ENCODE measurements at places on chromosomes 6 and 20.

GRCh38 chr6:113825781-113826180 is 31.4 kb upstream of the MARCKS start:
- no peak for DNase-seq

- no peak for DNase-seq
These were observed 104.2 kb upstream of the TIAM2 start for GRCh38 chr6:154890874-154891273.

DNA sequence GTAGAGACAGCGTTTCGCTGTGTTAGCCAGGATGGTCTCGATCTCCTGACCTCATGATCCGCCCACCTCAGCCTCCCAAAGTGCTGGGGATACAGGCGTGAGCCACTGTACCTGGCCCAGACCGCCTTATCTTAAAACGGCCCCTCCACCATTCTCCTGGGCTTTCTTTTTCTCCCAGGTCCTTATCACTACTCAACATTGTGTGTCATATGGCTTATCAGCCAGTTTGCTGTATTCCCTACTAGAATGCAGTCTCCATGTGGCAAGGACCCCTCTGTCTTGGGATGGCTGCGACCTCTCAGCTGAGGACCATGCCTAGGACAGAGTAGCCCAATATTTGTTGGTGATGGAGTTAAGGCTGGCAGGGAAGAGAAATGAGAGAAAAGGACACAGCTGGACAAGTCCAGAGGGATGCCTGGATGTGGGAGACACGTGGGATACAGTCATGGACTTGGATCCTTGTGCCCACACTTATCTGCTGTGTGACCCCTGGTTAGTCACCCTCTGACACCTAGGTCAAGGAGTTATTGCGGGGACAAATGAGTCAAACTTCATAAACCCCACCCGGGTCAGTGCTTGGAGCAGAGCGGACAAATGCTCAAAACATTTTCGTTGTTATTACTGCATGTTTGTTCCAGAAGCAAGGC is 24.0 kb downstream of the ADA start:
- DNase-seq, result no peak

- no peak for DNase-seq
These were observed 22.2 kb upstream of the PNPLA1 start for GRCh38 chr6:36247693-36248092.

DNA sequence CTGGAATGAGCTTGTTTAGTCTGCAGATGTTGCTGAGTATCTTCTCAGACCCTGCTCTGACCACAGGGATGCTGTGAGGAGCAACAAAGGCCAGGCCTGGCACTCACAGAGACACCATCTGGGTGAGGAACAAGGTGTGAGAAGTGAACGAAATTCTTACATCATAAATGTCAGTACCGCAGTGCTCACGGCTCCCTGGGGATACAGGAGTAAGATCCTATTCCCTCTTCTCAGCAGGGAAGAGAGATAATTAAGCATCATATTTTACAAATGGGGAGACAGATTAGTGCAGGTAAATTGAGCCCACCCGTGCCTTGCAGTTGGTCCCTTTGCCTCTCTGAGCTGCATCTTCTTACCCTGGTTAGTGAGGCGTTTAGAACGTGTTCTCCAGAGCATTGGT is 106.2 kb downstream of the DTD1 start:
- no peak for DNase-seq

DNA sequence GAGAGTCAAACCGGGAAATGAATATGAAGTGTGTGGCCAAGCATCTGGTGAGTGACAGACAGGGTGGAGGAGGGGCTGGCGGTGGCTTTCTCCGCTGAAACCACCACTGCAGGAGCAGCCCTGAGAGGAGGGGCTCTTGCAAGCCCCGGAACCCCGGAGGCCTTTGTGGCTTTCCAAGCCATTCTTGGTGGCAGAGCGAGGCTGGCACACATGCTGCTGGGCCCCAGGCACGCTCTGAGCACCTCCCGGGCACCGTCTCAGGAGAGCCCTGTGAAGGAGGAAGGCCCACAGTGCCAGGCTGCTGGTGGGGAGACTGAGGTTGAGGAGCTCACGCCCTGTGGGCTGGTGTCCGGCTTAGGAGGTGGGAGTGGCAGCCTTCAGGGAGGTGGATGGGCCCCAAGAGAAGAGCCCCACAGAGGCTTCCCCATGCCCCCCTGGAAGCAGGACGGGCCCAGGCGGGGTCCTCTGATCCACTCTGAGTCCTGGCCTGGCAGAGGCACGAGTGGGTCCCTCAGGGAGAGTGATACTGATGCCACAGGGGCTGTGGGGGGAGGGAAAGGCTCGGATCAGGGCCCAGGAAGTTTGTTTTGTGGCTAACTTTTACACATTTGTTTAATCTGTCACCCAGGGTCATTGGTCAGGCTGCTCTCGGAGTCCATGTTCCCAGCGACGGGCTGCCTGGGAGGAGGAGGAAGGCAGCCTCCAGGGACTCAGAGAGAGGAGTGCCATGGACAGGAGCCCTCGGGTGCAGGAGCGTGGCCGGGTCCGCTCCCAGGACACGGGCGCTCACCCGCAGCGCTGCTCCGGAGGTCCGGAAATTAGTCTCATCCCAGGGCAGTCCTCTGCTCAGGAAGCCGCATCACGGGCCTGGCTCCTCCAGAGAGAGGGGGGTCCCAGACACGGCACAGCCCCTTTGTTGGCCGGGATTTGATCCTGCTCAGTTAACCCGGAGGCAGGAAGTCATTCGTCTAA is 170.7 kb downstream of the ERMARD start:
- DNase-seq, result no peak

- peak; percentile 49 for DNase-seq
These were observed 25.3 kb downstream of the RBCK1 start for GRCh38 chr20:433300-433975.

DNA sequence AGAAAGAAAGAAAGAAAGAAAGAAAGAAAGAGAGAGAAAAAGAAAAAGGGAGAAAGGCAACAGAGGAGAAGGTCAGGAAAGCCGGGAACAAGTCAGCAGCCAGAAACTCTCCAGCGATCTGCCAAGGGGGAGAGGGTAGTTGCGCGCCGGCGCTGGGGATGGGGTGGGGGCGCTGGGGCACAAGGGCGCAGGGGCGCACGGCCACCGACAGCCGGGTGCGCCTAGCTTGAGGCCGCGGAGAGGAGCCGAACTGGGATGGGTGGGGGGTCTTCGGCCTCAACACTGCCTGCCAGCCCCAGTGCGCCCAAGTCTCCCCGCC is 533 bp upstream of the RSPO3 start:
- no peak for DNase-seq

DNA sequence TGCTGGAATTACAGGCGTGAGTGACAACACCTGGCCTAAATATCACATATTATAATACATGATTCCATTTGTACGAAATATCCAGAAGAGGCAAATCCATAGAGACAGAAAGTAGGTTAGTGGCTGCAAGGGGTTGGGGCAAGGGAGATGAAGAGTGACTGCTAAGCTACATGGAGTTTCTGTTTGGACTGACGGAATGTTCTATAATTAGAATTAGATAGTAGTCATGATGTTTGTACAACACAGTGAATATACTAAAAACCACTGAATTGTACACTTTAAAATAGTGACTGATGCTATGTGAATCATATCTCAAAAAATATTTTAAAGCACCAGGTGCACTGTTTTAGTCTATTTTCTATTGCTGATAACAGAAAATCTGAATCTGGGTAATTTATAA is 3.7 kb upstream of the HEBP2 start:
- no peak for DNase-seq

- DNase-seq, result no peak
These were observed 160.2 kb upstream of the MARCKS start for GRCh38 chr6:113696960-113697359.

- no peak for DNase-seq
These were observed 5.0 kb downstream of the FGD2 start for GRCh38 chr6:37010402-37010892.

DNA sequence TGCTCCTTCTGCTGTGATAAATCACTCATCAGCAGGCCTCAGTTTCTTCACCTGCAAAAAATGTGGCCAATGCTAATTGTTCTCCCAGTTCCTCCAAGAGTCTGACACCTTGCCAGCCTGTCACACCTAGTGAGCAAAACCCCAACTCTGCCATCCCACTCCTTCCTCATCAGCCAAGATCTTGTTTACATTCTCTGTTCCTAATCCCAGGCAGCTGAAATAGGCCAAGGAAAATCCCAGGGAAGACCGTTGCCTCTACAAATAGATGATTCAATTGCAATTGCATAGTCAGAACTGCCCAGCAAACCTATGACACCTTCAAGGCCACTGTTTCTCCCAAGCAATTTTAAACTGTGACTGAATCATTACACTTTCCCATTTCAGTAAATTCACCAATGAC is 78.7 kb downstream of the GMDS start:
- DNase-seq, result no peak

DNA sequence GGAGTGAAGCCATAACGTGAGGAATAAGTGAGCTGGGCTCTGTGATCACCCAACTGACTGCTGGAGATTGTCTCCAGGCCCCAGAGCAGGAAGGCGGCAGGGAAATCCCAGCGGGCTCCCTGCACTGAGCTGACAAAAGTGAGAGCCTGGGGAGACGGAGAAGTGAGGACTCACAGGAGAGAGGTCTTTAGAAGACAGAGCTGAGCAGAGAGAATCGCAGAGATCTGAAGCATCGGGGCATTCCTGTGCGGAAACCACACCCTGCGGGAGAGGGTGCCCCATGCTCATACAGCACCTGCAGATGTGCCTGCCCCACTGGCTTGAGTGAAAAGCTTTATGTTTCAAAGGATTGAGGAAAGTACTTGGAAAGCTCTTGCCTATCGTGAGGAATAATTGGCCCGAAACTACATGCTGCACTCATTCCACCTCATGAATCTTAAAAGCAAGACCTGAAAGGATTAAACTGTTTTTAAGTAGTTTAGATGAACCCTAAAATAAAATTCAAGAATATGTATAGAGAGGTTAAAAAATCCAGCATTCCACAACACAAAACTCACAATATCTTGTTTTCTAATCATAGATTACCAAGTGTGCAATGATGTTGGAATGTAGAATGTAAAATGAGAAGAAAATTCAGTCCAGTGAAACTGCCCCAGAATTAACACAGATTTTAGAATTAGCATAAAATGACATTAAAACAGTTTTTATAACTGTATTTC is 17.7 kb upstream of the THBS2 start:
- DNase-seq, result no peak

- peak; percentile 13 for DNase-seq
These were observed 111.2 kb upstream of the MMS22L start for GRCh38 chr6:97394160-97394748.

GRCh38 chr6:25961619-25962148 is 918 bp upstream of the TRIM38 start:
- DNase-seq, result no peak

- DNase-seq, result no peak
These were observed 162.0 kb upstream of the MLN start for GRCh38 chr6:33965766-33966165.

GRCh38 chr6:21026576-21027273 is 492.5 kb downstream of the CDKAL1 start:
- no peak for DNase-seq

- DNase-seq, result no peak
These were observed 34.6 kb upstream of the PXDC1 start for GRCh38 chr6:3786141-3786540.

GRCh38 chr6:16004934-16005679 is 123.8 kb upstream of the MYLIP start:
- DNase-seq, result no peak

- peak; percentile 46 for DNase-seq
These were observed 176.3 kb downstream of the ADGRG6 start for GRCh38 chr6:142478117-142478516.

GRCh38 chr20:44768256-44768655 is 22.6 kb downstream of the KCNK15 start:
- DNase-seq, result no peak
